H1 (cell line): ENCODE measurements at places on chromosomes 12 and 14. TPM values are rescaled to one million over a fixed set of nuclear protein-coding genes. Genes with fewer than 3 reads are reported as not detected.

- peaks cover 5% of the 10 kb centered on the region for H3K4me1 ChIP-seq
- H3K27me3 ChIP-seq, result no peaks in the 10 kb centered on the region
- DNase-seq, result no peak
- no peak overlapping the region for H3K27ac ChIP-seq
These were observed 149.3 kb upstream of the FKBP4 start for GRCh38 chr12:2645460-2645859.

- H3K27me3 ChIP-seq, result peaks cover 29% of the 10 kb centered on the region
- no peaks in the 10 kb centered on the region for H3K4me1 ChIP-seq
- no peak for DNase-seq
- H3K27ac ChIP-seq, result no peak overlapping the region
These were observed 30.5 kb downstream of the TTC6 start for GRCh38 chr14:37625597-37626595.

KRT8 gene
- 283 and 290 TPM in 2 replicates for total RNA-seq

ASIC1 gene
- 1.9 and 2.4 TPM in 2 replicates for total RNA-seq

ANKS1B gene
- total RNA-seq, result 6.1 and 8.5 TPM in 2 replicates

DNA sequence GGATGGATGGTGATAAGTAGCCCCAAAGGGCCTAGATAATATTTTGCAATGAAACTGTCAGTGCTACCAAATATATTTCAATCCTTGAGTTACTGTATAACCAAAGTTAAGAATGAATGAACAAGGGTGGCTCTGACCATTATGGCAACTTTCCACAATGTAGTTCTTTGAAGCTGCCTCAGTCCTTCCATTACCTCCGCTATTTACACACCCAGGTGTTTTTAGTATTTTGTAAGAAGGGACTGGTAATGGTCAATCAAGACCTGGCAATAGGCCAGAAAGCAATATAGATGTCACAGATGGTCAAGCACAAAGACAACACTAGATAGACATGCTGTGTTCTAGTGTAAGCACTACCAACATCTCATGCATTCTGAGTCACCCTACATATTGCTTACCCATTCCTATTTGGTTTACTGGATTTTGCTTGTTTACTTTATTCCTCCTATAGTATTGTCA, 16.3 kb downstream of the DUSP16 start:
- no peak overlapping the region for H3K4me3 ChIP-seq
- no peaks in the 10 kb centered on the region for H3K4me1 ChIP-seq
- DNase-seq, result no peak
- H3K27me3 ChIP-seq, result no peaks in the 10 kb centered on the region
- no peaks in the 10 kb centered on the region; the same call in 1 of the 2 replicates for H3K36me3 ChIP-seq
- H3K27ac ChIP-seq, result no peak overlapping the region

RNASE7 gene
- not detected in 2 replicates for total RNA-seq

SLC39A2 gene
- total RNA-seq, result 0.22 TPM in 1 of 2 replicates, not detected in the other

GRCh38 chr14:92400579-92401444, 77.8 kb downstream of the SLC24A4 start:
- no peaks in the 10 kb centered on the region for H3K36me3 ChIP-seq
- H3K27me3 ChIP-seq, result no peaks in the 10 kb centered on the region
- DNase-seq, result no peak

DNA sequence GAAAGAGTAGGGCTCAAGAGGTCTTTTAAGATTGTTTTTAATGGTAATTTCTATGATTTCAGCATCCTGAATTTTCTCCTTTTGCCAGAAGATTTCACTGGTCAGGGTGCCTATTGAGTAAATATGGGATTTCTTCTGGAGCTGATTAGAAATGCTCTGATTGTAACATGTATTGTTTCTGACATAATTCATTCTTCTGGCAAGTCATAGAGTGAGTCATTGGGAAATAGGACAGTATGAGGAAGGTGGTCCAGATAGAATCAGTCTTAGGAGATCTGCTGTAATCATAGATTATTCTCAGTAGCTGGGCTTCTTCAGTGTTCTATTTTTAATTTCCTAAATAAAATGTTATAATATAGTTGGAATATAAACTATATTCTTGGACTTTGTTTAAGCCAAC, 182.0 kb upstream of the NAV3 start:
- H3K27ac ChIP-seq, result no peak overlapping the region
- no peak overlapping the region for H3K4me3 ChIP-seq
- no peaks in the 10 kb centered on the region for H3K27me3 ChIP-seq
- H3K36me3 ChIP-seq, result no peaks in the 10 kb centered on the region
- peaks cover 5% of the 10 kb centered on the region for H3K4me1 ChIP-seq
- DNase-seq, result no peak

P2RX7 gene
- 0.42 and 0.56 TPM in 2 replicates for total RNA-seq

- DNase-seq, result no peak
- H3K4me3 ChIP-seq, result no peak overlapping the region
- H3K27me3 ChIP-seq, result no peaks in the 10 kb centered on the region
- H3K36me3 ChIP-seq, result no peaks in the 10 kb centered on the region
- H3K27ac ChIP-seq, result no peak overlapping the region
These were observed 70.8 kb downstream of the SYNE3 start for GRCh38 chr14:95445676-95446075.

DNA sequence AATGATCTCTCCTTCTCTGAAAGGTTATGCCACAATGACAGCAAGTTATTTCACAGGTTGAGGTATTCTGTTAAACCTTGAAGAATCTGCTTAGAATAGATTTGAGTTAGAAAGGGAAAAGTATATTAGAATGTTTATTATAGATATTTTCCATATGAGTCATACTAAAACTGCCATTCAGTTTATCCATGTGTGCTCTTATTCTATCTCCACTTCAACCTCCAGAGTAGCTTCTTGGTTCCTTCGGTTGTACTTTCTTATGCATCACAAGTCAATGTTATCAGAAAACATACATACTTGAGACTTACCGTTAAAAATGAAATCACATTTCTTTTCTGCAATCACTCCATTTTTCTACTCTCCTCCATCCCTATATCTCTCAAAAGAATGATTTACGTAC, 197.7 kb downstream of the BCAT1 start:
- no peak overlapping the region for H3K27ac ChIP-seq
- no peak overlapping the region for H3K4me3 ChIP-seq
- H3K36me3 ChIP-seq, result no peaks in the 10 kb centered on the region
- no peaks in the 10 kb centered on the region for H3K27me3 ChIP-seq
- H3K4me1 ChIP-seq, result peaks cover 7% of the 10 kb centered on the region; the same call in 1 of the 2 replicates

GRCh38 chr12:111182382-111182781, 186.5 kb downstream of the PHETA1 start:
- H3K27me3 ChIP-seq, result no peaks in the 10 kb centered on the region
- no peak overlapping the region for H3K4me3 ChIP-seq
- no peaks in the 10 kb centered on the region for H3K4me1 ChIP-seq
- no peaks in the 10 kb centered on the region for H3K36me3 ChIP-seq
- H3K27ac ChIP-seq, result no peak overlapping the region

MED13L gene
- 49.0 and 51.7 TPM in 2 replicates for total RNA-seq

COL2A1 gene
- 11.7 and 14.6 TPM in 2 replicates for total RNA-seq

SLC5A8 gene
- 0.11 TPM in 1 of 2 replicates, not detected in the other for total RNA-seq

GRCh38 chr12:108720757-108721514, 10.4 kb downstream of the CORO1C start:
- no peaks in the 10 kb centered on the region for H3K36me3 ChIP-seq
- peaks cover 3% of the 10 kb centered on the region for H3K4me1 ChIP-seq
- no peak overlapping the region for H3K4me3 ChIP-seq
- H3K27ac ChIP-seq, result no peak overlapping the region
- no peaks in the 10 kb centered on the region for H3K27me3 ChIP-seq
- no peak for DNase-seq

ZC2HC1C gene
- 1.2 and 1.7 TPM in 2 replicates for total RNA-seq

GRCh38 chr12:21330682-21331253, 3.9 kb downstream of the SLCO1A2 start:
- no peaks in the 10 kb centered on the region for H3K4me1 ChIP-seq
- H3K27me3 ChIP-seq, result peaks cover 1% of the 10 kb centered on the region
- no peak for DNase-seq
- peaks cover 7% of the 10 kb centered on the region for H3K36me3 ChIP-seq
- H3K4me3 ChIP-seq, result no peak overlapping the region

DNA sequence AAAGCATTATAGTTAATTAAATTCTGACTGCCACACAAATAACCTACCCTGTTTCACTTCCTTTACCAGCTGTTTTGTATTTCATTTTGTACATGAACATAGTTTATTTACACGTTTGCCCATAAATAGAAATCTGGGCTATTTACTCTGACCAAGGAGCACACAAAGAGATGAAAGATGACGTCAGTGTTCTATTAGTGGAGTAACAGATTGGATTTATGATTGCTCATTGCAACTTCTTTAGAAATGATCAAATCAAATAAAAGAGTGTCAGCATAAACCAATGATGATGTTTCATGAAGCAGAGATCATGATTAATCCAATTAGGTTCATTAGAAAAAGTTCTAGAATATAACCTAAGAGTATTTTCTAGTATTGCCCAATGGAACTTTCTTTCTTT, 12.0 kb upstream of the RTL1 start:
- H3K4me1 ChIP-seq, result no peaks in the 10 kb centered on the region
- H3K36me3 ChIP-seq, result no peaks in the 10 kb centered on the region
- no peaks in the 10 kb centered on the region for H3K27me3 ChIP-seq
- no peak overlapping the region for H3K4me3 ChIP-seq
- DNase-seq, result no peak

- no peak overlapping the region for H3K27ac ChIP-seq
- no peaks in the 10 kb centered on the region for H3K4me1 ChIP-seq
- H3K4me3 ChIP-seq, result no peak overlapping the region
- no peaks in the 10 kb centered on the region for H3K27me3 ChIP-seq
These were observed 24.2 kb upstream of the CLEC14A start for GRCh38 chr14:38280081-38280480.

- no peak overlapping the region for H3K4me3 ChIP-seq
- no peak overlapping the region for H3K27ac ChIP-seq
- peaks cover 15% of the 10 kb centered on the region for H3K4me1 ChIP-seq
- no peak for DNase-seq
These were observed 163.5 kb downstream of the MON2 start for GRCh38 chr12:62629971-62630739.

KLRD1 gene
- 0.06 TPM in 1 of 2 replicates, not detected in the other for total RNA-seq

- H3K36me3 ChIP-seq, result no peaks in the 10 kb centered on the region
- peaks cover 32% of the 10 kb centered on the region for H3K4me1 ChIP-seq
- no peak for DNase-seq
- H3K4me3 ChIP-seq, result peak overlapping the region; percentile 78
These were observed 655 bp upstream of the PLEKHG3 start for GRCh38 chr14:64703395-64704142.

DNA sequence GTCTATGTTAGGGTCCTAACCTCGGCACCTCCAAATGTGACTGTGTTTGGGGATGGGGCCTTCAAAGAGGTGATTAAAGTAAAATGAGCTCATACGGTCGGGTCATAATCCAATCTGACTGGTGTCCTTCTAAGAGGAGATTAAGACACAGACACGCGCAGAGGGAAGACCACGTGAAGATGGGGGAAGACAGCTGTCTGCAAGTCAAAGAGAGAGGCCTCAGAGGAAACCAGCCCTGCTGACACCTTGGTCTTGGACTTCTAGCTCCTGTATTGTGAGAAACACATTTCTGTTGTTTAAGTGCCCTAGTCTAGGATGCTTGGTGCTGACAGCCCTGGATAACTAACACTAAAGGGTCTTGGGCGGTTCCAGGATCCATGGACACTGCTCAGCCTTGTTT, 109.6 kb downstream of the DICER1 start:
- H3K4me3 ChIP-seq, result no peak overlapping the region
- peaks cover 3% of the 10 kb centered on the region; the same call in 1 of the 2 replicates for H3K4me1 ChIP-seq
- H3K27me3 ChIP-seq, result no peaks in the 10 kb centered on the region; the same call in 1 of the 2 replicates
- H3K27ac ChIP-seq, result no peak overlapping the region

- DNase-seq, result no peak
- peaks cover 3% of the 10 kb centered on the region; the same call in 1 of the 2 replicates for H3K4me1 ChIP-seq
- H3K4me3 ChIP-seq, result peak overlapping the region; percentile 53
- no peaks in the 10 kb centered on the region; the same call in 1 of the 2 replicates for H3K27me3 ChIP-seq
These were observed 3.0 kb upstream of the FNTB start for GRCh38 chr14:64983439-64984310.

- H3K36me3 ChIP-seq, result no peaks in the 10 kb centered on the region
- H3K27me3 ChIP-seq, result no peaks in the 10 kb centered on the region
- no peaks in the 10 kb centered on the region for H3K4me1 ChIP-seq
- no peak overlapping the region for H3K4me3 ChIP-seq
These were observed 28.6 kb downstream of the PRICKLE1 start for GRCh38 chr12:42560977-42561376.

DNA sequence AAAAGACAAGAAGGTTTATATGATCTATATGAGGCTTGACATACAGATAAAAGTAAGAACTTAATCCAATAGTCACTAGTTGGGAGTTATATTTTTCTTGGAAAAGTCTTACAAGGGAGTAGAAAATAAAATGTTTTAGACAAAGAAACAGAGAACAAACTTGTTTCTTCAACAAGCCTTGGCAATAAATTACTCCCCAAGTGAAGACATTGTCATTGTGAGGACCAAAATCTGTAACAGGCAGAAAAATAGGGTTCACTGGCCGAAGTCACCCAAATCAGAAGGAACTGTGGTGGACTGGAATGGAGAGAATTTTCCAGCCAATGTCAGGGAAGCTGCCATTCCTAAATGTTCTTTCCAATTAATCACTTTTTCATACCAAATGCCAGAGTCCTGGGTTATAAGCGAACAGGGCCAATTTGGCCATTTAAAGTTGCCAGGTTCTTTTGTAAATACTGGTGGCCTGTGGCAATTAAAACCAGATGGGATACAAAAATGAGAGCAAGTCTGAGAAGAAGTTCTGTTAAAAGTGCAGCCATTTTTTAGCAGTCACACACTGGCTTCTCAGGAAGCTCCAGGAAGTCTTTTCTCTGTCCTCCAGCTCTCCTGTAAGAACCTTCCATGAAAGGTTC, 117.3 kb upstream of the OVCH1 start:
- H3K4me3 ChIP-seq, result no peak overlapping the region
- no peak for DNase-seq
- H3K4me1 ChIP-seq, result no peaks in the 10 kb centered on the region

DNA sequence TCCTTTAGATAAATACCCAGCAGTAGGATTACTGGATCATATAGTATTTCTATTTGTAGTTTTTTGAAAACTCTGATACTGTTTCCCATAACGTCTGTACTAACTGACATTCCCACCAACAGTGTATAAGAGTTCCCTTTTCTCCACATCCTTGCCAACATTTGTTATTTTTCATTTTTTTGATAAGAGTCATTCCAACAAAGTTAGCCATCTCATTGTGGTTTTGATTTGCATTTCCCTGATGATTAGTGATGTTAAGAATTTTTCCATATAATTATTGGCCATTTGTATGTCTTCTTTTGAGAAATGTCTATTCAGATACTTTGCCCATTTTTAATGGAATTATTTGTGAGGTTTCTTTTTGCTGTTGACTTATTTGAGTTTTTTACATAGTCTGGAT, 486.0 kb downstream of the FLRT2 start:
- no peak for DNase-seq
- H3K36me3 ChIP-seq, result no peaks in the 10 kb centered on the region
- no peak overlapping the region for H3K4me3 ChIP-seq
- H3K27ac ChIP-seq, result no peak overlapping the region

DIABLO gene
- total RNA-seq, result 68.3 and 71.5 TPM in 2 replicates

DNA sequence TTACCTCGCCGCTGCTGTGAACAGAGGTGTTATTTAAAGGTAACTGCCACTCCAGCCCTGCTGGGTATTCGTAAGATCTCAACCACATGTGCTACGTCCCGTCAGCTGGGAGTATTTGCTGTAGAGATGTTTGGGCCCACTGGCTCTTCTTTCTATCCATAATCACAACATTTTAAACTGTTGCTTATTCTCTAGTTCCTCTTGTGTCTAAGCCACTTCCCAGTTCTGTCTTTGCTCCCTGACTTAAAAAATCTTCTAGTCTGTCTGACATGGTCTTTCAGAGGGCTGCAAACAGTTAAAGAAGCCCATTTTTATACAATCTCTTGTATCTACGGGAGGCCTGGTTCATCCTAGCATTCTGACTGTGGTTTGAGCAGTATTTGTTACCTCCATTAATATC, 33.2 kb upstream of the HELB start:
- H3K36me3 ChIP-seq, result no peaks in the 10 kb centered on the region
- no peak overlapping the region for H3K27ac ChIP-seq
- H3K27me3 ChIP-seq, result no peaks in the 10 kb centered on the region
